ENCODE measurements at places on chromosomes 13 and 19. TPM values are rescaled to one million over a fixed set of nuclear protein-coding genes. Genes with fewer than 3 reads are reported as not detected.
A peak's percentile ranks its signal among the peaks of the same experiment; 100 is the strongest.

DNA sequence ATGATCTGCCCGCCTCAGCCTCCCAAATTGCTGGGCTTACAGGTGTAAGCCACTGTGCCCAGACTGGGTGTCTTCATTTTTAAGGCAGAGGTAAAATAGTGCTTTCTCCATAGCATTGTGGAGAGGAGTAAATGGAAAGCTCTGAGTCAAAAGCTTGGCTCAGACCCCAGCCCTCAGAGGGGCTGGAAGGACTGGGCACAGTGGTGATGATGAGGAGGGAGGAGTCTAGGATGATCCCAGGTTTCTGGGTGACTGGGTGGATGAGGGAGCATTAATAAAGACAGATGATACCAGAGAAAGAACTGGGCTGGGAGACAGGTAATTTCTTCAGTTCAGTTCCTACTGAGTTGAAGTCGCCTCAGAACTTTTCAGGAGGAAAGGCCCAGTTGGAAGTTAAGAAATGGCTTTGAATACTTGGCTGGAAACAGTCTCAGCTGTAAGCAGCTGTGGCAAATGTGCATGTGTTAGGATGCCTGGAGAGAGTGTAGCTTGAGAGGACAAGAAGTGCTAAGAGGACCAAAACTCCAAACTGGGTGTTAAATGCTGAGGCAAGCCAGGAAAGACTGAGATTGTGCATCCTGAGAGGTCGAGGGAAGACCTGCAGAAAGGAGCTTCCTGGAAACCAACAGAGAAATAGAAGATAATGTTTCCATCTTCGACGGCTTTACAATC is 37.1 kb upstream of the MEDAG start:
- no peak overlapping the region for H3K4me3 ChIP-seq
- peak overlapping the region; percentile 31 for H3K27ac ChIP-seq
- H3K4me1 ChIP-seq: peaks cover 19% of the 10 kb centered on the region
- no peak for DNase-seq
- H3K27me3 ChIP-seq: no peaks in the 10 kb centered on the region

DNA sequence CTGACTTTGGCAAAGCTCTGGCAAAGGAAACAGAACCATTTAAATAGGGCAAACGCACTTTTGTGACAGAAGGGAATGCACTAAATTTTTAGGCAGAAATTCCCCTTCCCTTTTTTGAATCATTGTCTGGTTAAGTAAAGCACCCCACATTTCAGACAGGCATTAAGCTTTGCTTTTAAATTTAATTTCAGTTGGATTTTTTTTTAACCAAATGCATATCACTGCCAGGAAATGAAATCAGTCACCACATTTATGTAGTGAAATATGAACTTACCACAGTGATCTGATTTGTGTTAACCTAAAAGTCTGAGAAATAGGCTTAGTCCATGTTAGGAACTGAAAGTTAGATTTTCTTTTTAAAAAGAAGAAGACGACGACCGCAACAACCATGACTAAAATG is 10.8 kb downstream of the GPR183 start:
- no peaks in the 10 kb centered on the region for H3K27me3 ChIP-seq
- no peak overlapping the region for H3K27ac ChIP-seq
- H3K4me3 ChIP-seq: no peak overlapping the region
- H3K36me3 ChIP-seq: no peaks in the 10 kb centered on the region
- DNase-seq: no peak

DNA sequence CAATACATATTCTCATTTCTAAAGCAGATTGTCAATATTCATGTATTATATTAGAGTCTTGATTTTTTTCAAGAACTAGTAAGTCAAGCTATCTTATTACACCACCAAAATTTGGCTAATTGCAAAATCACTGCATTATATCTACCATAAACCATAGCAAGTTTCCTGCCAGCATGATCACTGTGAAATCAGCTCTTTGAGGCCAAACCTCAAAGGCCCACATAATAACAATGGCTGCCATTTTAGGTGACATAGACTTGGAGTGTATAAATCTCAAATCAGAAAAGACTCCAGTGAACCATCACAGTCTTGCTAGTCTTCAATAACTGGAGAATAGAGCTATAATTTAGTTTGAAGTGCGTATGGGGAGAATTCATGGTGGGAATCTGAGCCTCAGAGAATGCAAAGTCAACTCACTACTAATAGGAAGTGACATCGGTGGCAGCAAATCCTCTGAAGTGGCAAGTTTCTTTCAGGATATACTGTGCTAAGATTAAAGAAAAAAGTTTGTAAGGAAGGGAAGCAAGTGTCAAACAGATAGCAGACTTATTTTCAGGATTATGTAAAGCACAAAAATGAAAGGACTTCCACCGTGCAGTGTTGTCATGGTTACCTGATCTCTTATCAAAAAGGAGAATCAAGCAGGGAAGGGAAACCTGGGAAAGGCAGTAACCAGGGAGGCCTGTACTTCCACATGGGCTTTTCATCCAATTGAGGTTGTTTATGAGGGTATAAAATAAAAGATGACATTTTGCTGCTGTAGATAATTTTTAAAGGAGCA is 117.4 kb upstream of the FNDC3A start:
- DNase-seq: no peak
- no peak overlapping the region for H3K4me3 ChIP-seq
- H3K27ac ChIP-seq: no peak overlapping the region
- H3K27me3 ChIP-seq: no peaks in the 10 kb centered on the region

DNA sequence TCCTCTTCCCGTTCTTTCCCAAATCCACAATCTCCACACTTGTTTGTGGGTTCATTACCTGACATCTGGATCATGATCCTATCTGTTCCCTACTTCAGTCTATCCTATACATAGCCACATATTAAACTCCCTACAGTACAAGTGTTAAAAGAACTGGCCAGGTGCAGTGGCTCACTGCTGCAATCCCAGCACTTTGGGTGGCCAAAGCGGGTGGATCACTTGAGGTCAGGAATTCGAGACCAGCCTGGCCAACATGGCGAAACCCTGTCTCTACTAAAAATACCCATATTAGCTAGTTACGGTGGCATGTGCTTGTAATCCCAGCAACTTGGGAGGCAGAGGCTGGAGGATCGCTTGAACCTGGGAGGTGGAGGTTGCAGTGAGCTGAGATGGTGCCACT is 88.3 kb downstream of the TM9SF2 start:
- H3K4me3 ChIP-seq: no peak overlapping the region
- H3K4me1 ChIP-seq: no peaks in the 10 kb centered on the region
- H3K27ac ChIP-seq: no peak overlapping the region

- no peaks in the 10 kb centered on the region for H3K27me3 ChIP-seq
- no peak overlapping the region for H3K4me3 ChIP-seq
- no peaks in the 10 kb centered on the region for H3K36me3 ChIP-seq
- no peak overlapping the region for H3K27ac ChIP-seq
- peaks cover 19% of the 10 kb centered on the region for H3K4me1 ChIP-seq
These were observed 9.7 kb downstream of the LATS2 start for GRCh38 chr13:21051675-21052074.

GRCh38 chr13:99347911-99348451 is 40.8 kb upstream of the GPR183 start:
- H3K4me1 ChIP-seq: no peaks in the 10 kb centered on the region
- no peaks in the 10 kb centered on the region for H3K27me3 ChIP-seq
- no peak overlapping the region for H3K27ac ChIP-seq
- DNase-seq: no peak
- H3K36me3 ChIP-seq: no peaks in the 10 kb centered on the region
- H3K4me3 ChIP-seq: no peak overlapping the region

DNA sequence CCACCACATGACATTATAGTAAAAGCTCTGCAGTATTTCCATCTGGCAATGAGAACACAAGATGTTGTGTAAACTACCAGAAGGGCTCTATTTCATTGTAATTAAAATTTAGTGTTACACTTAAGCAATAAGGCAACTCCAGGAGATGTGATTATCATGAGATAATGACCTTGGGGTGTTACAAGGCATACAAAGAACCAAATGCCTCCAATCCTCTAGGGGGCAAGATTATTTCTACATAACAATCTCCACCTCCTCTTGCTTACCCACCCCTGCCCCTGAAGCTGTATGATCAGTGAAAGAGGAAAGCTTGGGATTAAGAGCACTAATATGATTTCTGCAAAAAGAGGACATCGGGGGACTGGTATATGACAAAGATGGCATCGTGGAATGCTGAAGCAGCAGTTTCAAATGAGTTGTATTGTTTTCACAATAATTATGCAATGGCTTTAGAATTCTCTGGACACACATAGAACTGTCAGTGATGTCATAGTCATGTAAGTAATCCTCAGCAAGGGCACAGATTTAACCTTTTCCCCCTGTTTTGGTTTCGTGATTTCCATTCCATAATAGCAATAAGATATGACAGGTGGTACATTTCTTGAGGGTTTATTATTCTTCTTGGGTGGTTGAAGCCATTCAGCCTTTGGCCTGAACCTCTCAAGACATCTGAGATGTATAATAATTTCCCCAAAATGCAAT is 295.3 kb downstream of the MZT1 start:
- no peaks in the 10 kb centered on the region for H3K27me3 ChIP-seq
- no peak overlapping the region for H3K4me3 ChIP-seq
- no peaks in the 10 kb centered on the region for H3K36me3 ChIP-seq
- H3K4me1 ChIP-seq: no peaks in the 10 kb centered on the region
- no peak for DNase-seq

DNA sequence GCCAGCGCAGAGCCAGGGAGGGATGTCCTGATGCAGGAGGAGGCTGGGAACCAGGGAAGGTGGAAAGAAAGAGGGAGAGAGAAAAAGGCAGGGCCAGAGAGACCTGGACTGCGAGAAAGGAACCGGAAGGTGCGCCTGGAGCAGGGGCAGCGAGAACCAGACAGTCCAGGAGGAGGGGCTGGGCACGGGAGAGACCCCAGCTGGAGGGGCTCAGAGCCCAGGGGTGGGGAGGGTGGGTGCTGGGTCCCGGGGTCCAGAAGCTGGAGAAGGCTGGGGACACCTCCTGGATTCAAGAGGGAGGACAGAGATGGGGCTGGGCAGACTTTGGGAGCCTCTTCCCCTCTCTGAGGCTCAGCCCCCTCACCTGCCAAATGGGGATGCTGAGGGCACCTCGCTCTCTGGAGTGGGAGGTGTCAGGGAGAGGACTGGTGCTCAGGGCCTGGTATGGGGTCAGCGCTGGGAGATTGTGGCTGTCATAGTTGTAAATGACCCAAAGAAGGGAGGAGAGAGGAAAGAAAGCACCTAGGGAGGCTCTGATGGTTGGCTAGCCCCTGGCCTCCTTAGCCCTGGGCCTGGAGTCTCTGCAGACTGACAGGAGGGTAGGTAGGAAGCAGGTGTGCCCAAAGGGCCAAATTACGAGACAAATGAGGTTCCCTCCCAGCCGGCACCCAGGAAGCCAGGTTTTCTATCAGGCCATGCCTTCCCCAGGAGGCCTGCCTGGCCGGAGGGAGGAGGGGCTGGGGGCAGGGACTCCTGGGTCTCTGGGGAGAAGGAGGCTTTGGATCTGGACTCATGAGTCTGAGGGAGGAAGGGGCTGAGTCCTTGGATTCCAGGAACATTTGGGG is 1.3 kb upstream of the SPACA6 start:
- H3K27me3 ChIP-seq: no peaks in the 10 kb centered on the region
- H3K4me1 ChIP-seq: peaks cover 39% of the 10 kb centered on the region
- no peaks in the 10 kb centered on the region for H3K36me3 ChIP-seq
- DNase-seq: no peak
- H3K4me3 ChIP-seq: peak overlapping the region; percentile 97
- H3K27ac ChIP-seq: peak overlapping the region; percentile 67

- H3K27ac ChIP-seq: no peak overlapping the region
- H3K27me3 ChIP-seq: no peaks in the 10 kb centered on the region
- H3K4me1 ChIP-seq: no peaks in the 10 kb centered on the region
- H3K4me3 ChIP-seq: no peak overlapping the region
- DNase-seq: no peak
These were observed 332.2 kb upstream of the SGCG start for GRCh38 chr13:22848539-22849052.

DNA sequence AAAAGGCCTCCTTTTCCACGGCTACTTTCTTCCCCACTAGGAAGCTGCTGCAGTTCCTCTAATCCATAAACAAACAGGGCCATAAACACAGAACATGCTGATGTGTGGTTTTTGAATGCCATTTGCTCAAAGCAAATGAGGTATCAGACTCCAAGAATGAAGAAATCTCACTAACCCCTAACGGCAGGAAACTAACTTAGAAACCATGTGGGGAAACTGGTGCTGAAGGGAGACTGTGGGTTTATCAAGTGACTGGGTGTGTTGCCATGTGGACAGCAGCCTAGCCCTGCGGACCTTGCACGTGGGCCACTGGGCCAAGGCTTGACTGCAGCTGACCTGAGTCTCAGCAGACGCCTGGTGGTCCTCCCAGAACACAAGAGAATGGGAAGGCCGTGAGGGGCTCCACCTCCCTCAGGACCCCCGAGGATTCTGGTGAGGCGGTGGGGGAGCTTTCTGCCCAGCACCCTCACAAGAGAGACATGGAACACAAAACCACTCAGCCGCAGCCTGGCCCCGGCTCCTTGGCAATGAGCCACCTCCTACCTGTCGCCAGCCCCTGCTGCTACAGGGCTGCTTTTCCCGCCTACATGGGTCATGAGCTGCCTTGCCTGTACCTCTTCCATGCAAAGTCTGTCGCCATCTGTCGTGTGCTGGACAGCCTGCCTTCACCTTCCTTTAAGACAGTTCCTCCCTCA is 10.6 kb downstream of the SLC15A1 start:
- no peak for DNase-seq
- no peak overlapping the region for H3K27ac ChIP-seq
- no peaks in the 10 kb centered on the region for H3K27me3 ChIP-seq
- H3K4me3 ChIP-seq: no peak overlapping the region
- H3K4me1 ChIP-seq: no peaks in the 10 kb centered on the region
- H3K36me3 ChIP-seq: no peaks in the 10 kb centered on the region

- H3K36me3 ChIP-seq: no peaks in the 10 kb centered on the region
- DNase-seq: peak; percentile 69
- H3K27ac ChIP-seq: peak overlapping the region; percentile 65
- no peaks in the 10 kb centered on the region for H3K27me3 ChIP-seq
- no peak overlapping the region for H3K4me3 ChIP-seq
- peaks cover 4% of the 10 kb centered on the region for H3K4me1 ChIP-seq
These were observed 4.5 kb downstream of the FGF9 start for GRCh38 chr13:21675095-21675991.

GRCh38 chr19:45045671-45046353 is 7.0 kb downstream of the CLASRP start:
- peak overlapping the region; percentile 45 for H3K27ac ChIP-seq
- H3K4me3 ChIP-seq: no peak overlapping the region
- DNase-seq: no peak
- H3K4me1 ChIP-seq: peaks cover 50% of the 10 kb centered on the region
- H3K27me3 ChIP-seq: no peaks in the 10 kb centered on the region

The CACNG6 gene
- total RNA-seq: not detected

The UNC13A gene
- total RNA-seq: 1.1 TPM

The ONECUT3 gene
- not detected for total RNA-seq

The CCNA1 gene
- not detected for total RNA-seq

The RCBTB1 gene
- total RNA-seq: 39.5 TPM

The TMIGD2 gene
- 0.25 TPM for total RNA-seq

The TNNT1 gene
- total RNA-seq: 0.96 TPM

Measured in adrenal gland (tissue), 19 donors.